ENCODE measurements at places on chromosomes 12 and 14. TPM values are rescaled to one million over a fixed set of nuclear protein-coding genes. Genes with fewer than 3 reads are reported as not detected.

- DNase-seq = no peak
Observed at GRCh38 chr14:85897808-85898207, 367.9 kb downstream of the FLRT2 start.

GRCh38 chr12:11875414-11875935 is 195.3 kb upstream of the BCL2L14 start:
- no peak for DNase-seq

DNA sequence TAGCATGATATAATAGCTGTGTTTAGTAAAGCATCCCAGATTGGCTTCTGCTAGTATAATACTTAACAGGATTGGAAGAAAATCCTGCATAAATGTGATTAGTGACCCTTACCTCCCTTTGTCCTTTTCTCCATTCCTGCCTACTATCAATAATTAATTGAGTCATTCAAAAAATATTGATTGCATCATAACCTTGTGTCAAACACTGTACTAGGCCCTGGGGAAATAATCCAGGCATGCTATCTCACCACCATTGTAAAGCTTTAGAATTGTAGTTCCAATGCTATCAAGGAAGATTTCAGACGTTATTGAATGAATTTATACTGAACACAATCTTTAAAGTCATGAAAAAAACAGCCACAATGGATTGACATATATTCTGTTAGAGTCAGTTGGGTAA is 378.6 kb upstream of the DDHD1 start:
- DNase-seq = no peak

DNA sequence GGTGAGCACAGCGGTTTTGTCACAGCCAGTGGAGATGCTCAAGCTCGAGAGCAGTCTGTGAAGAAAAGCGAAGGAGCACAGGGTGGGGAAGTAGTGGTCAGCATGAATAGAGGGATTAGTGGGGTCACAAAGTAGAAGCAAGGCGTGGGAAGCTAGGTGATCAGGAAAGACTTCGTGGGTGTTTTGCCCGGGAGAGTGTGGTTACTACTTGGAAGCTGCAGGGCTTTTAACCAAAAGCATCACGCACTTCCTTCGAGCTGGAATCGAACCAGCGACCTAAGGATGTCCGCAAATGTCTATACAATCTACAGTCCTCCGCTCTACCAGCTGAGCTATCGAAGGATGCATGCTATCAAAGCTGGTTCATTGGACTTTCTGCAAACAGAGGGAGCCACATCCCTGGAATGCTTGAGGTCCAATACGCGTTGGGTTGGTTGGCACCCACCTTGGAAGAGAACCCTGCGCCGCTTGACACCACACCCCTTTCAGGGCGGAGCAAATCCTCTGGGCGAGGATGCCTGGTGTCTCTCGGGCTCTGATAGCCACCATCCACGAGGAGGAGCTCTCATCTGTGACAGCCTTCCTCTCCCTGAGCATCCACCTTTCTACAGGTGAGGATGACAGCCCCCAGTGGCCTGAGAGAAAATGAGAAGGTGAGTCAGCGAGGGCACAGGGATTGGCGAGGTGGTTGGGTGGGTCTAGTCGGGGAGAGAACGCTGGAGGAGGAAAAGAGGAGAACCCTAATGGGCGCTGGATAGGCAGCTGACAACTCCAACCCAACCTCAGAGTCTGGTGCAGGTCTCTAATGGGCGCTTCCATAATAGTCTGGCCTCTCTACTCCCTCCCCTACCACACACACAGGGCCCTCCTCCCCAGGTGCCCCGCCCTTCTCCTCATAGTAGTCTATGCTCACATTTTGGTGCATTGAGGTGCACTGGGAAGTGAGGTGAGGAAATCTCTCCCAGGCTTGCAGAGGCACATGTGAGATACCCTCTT is 16.0 kb upstream of the OR6S1 start:
- peak; percentile 75 for DNase-seq

GRCh38 chr12:95418142-95418541 is 55.8 kb upstream of the METAP2 start:
- no peak for DNase-seq

DNA sequence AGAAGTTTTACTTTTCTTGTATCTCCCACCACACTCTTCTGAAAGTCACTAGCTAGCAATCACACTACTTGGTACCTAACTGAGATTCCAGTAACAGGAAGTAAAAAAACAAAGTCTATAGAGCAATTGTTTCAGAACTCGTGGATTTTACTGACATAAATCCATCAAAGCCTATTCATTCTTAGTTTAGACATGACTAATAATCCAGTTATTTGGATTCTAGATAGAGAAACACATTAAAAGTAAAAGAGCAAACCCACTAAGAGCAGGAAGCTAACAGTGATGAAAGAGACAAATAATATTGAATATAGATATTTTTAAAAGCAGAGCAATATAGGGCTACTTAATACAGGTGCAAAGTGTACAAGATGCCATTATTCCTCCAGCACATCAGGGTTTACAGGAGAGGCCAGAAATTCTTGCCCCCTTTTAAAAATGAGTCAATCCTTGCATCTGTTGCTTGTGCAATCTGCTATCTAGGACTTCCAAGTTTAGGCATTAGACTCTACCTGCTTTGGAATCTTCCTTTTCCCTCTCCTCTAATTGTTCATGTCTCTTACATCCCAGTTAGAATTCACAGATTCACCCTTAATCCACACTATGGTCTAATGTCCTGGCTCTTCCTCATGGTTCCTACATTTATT is 6.0 kb downstream of the HEATR5A start:
- DNase-seq = no peak

- DNase-seq = no peak
Observed at GRCh38 chr12:77492536-77492935, 338.2 kb upstream of the NAV3 start.

- no peak for DNase-seq
Observed at GRCh38 chr14:50719911-50720759, 52.0 kb upstream of the SAV1 start.

The RNU4-1 gene
- polyA plus RNA-seq = not detected

The TXNRD1 gene
- 32.7 TPM for polyA plus RNA-seq

The HOXC6 gene
- polyA plus RNA-seq = 13.6 TPM

The RAPGEF3 gene
- polyA plus RNA-seq = 7.9 TPM

The RPGRIP1 gene
- 0.49 TPM for polyA plus RNA-seq

All from large intestine (tissue), 12 donors.